ENCODE measurements at places on chromosomes 3 and 15.

- no peak for DNase-seq
These were observed 19.1 kb upstream of the KLF13 start for GRCh38 chr15:31307270-31308184.

- DNase-seq, result no peak
These were observed 4.1 kb downstream of the PLA2G4F start for GRCh38 chr15:42152196-42152920.

DNA sequence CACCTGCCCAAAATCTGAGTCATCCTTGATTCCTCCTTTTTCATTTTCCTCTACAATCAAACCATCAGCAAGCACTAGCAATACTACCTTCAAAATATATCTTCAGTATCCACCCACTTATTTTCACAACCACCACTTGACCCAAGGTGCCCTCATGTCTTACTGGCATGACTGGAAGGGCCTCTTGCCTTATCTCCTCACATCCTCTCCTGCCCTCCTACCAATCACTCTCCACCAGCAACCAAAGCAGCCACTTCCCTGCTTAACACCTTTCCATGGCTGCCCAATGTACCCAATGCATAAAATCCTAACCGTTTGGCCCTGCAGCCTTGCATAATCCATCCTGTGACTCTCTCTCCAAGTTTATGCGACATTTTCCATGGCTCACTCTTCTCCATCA lies 76.0 kb downstream of the MTHFS start:
- DNase-seq, result no peak

GRCh38 chr3:46536758-46537157 lies 29.3 kb downstream of the LRRC2 start:
- DNase-seq, result no peak

DNA sequence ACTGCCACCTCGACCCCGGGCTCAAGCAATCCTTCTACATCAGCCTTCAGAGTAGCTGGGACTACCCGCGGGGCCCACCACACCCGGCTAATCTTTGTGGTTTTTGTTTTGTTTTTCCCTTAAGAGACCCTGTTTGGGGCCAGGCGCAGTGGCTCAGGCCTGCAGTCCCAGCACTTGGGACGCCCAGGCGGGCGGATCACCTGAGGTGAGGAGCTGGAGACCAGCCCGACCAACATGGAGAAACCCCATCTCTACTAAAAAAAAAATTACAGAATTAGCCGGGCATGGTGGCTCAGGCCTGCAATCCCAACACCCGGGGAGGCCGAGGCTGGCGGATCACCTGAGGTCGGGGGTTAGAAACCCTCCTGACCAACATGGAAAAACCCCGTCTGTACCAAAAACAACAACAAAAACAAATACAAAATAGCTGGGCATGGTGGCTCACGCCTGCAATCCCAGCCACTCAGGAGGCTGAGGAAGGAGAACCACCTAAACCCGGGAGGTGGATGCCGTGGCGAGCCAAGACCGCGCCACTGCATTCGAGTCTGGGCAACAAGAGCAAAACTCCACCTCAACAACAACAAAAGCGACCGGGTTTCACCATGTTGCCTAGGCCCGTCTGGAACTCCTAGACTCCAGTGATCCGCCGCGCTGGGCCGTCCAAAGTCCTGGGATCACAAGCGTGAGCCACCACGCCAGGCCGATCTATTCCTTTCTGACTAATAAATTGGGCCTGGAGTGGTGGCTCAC lies 8.1 kb upstream of the FAN1 start:
- DNase-seq, result no peak

DNA sequence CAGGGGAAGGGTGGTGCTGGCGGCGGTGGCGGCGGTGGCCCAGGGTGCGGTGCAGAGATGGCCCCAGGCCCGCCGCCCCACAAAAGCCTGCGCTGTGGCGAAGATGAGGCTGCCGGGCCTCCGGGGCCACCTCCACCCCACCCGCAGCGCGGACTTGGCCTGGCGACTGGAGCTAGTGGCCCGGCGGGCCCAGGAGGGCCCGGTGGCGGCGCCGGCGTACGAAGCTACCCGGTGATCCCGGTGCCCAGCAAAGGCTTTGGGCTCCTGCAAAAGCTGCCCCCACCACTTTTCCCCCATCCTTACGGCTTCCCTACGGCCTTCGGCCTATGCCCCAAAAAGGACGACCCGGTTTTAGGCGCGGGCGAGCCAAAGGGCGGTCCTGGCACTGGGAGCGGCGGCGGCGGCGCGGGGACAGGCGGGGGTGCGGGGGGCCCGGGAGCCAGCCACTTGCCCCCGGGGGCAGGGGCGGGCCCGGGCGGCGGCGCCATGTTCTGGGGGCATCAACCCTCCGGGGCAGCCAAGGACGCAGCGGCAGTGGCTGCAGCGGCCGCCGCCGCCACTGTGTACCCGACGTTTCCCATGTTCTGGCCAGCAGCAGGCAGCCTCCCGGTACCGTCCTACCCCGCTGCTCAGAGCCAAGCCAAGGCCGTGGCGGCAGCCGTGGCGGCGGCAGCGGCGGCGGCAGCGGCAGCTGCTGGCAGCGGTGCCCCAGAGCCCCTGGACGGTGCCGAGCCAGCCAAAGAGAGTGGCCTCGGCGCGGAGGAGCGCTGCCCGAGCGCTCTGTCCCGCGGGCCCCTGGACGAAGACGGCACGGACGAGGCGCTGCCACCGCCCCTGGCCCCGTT lies 1.6 kb downstream of the SKOR1 start:
- no peak for DNase-seq

- no peak for DNase-seq
These were observed 16.9 kb downstream of the CSPG4 start for GRCh38 chr15:75695634-75696310.

GRCh38 chr15:73346735-73347312 lies 21.9 kb downstream of the HCN4 start:
- peak; percentile 27 for DNase-seq

GRCh38 chr15:66947471-66947870 lies 117.9 kb upstream of the SMAD3 start:
- peak; percentile 27 for DNase-seq

DNA sequence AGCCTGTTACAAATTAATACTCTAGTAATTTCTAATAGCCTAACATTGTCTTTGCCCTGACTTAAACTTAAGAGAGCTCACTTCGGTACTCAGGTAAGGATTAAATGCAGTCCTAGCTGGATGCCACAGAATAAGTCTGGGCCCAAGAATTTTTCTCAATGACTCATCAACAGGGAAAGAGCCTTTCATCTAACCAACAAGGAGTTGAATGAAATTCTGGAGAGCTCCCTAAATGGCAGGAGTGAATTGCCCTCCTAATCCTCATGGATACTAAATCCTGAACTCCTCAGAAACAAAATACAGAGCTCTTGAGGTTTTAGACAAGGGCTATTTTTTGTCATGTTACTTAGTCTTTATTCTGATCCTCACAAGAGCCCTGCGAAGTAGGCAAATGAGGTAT lies 159.5 kb downstream of the PLCH1 start:
- DNase-seq, result peak; percentile 2

GRCh38 chr15:93819826-93820225 lies 411.5 kb upstream of the MCTP2 start:
- no peak for DNase-seq

DNA sequence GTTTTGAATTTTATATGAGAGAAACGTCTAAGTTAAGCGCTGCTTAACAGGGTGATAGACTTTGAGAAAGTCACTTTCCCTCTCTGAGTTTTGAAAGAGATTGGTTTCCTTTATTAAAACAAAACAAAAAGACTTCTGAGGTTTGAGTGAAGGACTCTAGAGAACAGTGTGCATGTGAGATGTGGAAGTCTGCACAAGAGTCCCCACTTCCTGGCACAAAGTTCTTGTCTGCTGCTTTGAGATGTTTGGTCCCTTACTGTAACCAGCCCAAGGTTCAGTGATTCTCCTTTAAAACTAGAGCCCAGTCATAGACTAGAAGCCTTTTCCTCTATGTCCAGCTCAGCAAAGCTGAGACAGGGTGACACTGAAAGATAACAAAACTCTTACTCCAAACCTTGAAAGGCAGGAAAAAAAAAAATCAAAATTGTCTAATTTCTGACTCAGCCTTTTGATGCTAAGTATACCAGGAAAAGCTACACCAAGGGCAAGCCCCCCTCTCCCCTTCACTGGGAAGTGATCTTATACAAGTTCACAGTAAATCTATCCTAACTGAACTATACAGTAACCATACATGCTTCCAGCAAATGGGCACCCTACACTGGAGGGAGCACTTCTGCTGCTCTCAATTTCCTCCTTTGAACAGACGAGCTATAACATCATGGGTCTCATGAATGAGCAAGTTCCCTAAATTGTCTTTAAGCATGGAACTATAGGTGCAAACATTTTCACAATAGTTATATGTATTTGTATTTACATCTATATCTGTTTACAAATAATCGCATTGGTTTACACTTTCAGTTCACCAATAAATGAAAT lies 2.3 kb downstream of the POPDC2 start:
- DNase-seq, result peak; percentile 23

- DNase-seq, result peak; percentile 41
These were observed 265.2 kb upstream of the TLE3 start for GRCh38 chr15:70362886-70363285.

DNA sequence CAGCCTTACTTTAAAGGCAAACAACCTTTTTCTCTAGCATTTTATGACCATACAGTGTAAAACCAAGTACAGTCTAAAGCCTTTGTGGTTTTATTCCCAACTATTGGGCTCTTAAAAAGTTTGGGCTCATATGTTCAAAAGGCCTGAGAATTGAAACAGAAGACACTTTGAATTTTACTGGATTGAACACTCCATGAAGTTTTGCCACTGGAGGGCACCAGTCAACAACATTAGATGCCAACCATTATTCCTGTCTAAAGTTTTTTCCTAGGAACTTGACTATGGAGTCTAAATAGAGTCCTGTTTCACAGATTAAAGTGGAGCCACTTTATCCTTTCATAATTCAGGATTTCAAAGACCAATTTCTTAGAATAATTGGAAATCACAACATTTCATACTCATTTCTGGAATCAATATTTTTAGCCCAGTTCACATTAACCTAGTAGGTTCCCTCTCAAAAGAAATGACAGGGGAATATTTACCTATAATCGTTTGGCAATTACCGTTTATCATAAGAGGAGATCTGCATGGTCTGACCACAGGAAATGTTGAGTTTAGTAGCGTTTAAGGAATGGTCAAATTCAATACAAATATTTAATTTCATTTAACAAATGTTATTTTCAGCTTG lies 244.1 kb upstream of the PDZRN3 start:
- DNase-seq, result peak; percentile 49

- no peak for DNase-seq
These were observed 426.4 kb downstream of the TUSC7 start for GRCh38 chr3:117136003-117136402.

DNA sequence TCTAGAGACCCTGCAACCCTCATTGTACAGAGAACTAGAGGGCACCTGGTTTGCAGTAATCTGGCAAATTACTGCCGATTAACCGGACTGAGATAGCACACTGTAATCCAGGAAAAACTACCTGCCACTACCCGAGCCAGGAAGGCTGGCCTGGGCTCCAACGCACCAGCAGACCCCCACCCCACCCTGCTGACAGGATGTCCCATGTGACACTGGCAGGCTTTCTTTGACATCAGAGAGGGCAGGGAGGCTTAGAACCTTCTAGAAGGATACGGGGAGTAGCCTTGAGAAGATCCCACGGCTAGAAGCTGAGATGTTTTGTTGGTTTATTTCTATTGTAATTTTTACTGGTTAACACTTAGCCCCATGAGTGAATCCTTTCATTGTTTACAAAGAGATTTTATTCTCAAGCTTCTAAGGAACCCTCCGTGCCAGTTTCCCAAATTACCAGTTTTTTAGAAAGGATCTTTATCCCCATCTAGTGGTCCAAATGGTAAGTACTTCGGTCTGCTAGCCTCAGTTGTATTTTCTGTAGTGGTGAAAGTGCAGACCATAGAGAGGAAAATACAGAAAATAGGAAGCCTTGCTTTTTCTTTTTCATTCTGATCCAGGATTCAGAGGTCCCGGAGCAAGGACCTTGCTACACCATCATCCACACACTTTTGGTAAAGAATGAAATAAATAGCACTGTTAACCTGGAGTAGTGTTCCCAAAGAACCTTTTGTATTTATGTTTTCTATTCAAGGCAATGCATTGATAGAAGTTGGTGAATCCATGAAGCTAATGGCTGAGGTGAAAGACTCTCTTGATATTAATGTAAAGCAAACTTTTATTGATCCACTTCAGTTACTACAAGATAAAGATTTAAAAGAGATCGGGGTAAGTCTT lies 81.9 kb upstream of the ADAMTSL3 start:
- DNase-seq, result peak; percentile 36

DNA sequence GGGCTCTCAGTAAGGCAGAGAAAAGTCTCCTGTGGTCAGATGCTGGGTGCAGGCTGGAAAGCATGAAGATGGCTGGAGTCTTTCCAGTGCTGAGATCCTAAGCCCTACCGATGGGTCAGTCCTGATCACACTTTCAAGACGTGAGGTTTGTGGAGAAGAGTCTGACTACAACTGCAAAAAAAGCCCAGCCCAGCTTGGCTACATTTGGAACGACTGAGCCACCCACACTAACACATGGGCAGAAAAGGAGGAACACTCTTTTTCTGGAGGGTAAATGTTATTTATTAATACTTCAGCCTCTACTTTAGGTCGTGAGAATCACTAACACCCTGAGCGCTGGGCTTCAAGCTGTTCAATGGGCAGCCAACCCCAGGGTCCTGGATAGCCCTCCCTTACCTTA lies 22.0 kb upstream of the C3orf22 start:
- no peak for DNase-seq

Measured in fibroblast of skin of back (primary cell).